ENCODE measurements at places on chromosomes 16 and 17.

- DNase-seq, result no peak
These were observed 3.9 kb upstream of the ZNF598 start for GRCh38 chr16:2013527-2013926.

DNA sequence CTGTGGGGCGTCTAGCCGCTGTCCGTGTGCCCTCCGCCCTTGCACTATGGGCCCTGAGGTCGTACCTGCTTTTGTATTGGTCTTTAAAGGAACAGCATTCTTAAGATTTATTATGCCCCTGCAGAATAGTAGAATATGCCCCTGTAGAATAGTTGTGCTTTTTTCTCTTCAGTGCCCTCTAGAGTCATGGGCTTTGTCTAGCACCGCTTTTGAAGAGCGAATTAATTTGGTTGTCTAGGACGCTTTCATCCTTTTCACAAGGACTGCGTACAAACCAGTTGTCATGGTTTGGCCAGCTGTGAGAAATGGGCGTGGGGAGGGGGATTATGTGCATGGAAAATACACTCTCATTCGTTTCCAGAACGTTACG is 621 bp downstream of the CEP95 start:
- DNase-seq, result peak; percentile 82

- no peak for DNase-seq
These were observed 270.7 kb upstream of the SOX9 start for GRCh38 chr17:71849783-71850768.

DNA sequence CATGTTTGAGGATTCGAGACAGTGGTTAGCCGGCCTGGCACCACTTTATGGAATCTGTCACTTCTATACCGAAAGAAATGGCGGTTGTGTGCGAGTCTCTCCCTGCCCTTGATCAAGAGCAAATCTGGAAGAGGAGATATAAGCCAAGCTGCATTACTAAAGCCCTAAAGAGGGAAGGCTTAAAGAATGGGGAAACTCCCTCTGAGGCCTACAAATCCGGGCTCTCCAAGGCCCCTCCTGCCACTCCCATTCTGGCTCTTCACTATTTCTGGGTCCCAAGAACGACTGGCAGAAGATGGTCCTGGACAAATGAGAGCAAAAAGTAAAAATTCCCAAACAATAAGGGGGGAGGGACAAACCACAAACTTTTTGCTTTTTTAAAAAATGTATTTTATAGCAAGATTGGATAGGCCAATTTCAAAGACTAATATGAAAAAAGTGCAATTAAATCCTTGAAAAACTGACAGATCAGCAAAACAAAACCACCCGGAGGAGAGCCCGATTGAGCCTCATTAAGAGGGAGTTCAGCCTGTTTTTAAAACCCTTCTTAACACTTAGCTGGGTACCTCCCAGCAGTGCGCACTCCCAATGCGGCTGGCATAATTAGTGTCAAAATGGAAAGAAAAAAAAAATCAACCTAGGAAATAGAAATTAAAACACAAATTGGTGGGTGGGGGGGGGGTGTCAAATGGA is 193.5 kb downstream of the ZFHX3 start:
- DNase-seq, result no peak

- no peak for DNase-seq
These were observed 4.5 kb upstream of the RAI1 start for GRCh38 chr17:17676752-17677151.

DNA sequence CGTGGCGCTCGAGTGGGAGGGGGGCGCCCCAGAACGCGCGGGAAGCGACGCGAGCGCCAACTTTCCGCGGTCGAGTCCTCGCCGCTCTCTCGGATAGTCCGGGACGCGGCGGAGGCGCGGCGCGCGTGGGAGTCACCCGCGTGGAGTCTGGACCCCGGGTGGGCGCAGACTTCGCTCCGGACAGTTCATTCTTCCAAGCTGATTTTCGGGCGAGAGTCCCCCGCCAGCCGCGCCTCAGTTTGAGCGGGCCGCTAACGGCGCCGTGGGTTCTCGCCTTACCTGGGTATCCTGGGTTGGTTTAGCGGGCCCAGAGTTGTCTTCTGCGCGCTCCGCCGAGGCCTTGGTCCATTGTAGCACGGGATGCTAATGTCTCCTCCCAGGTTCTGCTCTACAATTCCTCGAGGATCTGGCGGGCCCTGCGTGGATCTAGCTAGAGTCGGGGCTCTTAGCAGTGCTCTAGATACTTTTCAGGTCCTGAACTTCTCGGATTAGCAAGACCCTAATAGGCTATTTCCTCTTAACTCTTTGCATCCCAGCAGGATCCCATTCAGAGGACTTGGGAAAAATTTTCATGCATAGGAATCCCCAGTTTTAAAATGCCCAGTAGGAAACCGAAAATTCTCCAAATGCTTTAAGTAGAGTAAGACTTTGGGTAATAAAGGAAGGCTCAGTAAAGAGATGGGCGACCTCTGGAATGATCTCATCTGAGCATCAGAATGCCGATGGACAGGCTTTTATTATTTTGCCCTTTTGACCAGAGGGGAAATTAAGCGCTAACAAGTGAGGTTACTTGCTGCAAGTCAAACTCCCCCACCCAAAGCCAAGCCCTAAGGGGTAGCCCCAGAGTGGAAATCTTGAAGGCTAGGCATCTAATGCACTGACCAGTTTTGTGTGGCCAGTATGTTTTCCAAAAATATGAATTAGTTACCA is 537 bp upstream of the GJC1 start:
- DNase-seq, result no peak

DNA sequence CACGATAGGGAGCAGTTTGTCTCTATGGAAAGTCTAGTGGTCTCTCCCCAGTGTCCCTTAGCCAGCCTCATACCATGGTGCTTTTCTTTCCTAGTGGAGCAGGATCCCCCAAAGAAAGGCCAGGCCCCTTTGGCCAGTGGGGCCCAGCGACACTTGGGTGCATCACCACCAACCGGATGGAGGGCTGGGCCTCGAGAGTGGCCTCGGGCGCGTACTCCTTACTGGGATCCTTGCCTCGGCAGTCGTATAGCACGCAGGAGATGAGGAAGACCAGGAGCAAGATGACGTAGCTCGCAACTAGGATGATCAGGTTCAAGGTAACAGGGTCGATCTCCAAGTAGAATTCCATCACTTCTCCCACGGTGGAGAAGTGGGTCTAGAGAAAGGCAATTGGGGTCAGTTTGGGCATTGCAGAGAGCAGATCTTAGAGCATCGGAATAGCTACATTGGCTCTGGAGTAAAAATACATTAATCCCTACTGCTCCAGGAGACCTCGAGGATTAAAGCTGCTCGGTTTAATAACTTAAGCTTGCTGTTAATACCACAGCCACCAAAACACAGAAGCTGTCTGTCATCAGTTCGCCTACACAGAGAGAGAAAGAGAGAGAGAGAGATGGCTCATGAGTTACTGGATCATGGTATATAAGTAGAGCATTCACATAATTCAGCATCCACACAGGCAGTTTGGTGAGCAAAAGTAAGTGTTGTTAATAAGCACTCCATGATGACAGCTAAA is at the start of gene SMIM36:
Gene SMIM36 (minus strand): TSS at position 467 of the 736 bp plus-strand sequence.
- no peak for DNase-seq

- no peak for DNase-seq
These were observed 103.0 kb upstream of the DHX40 start for GRCh38 chr17:59462385-59462784.

- DNase-seq, result peak; percentile 88
These were observed 544 bp downstream of the CYB561 start for GRCh38 chr17:63445571-63445953.

DNA sequence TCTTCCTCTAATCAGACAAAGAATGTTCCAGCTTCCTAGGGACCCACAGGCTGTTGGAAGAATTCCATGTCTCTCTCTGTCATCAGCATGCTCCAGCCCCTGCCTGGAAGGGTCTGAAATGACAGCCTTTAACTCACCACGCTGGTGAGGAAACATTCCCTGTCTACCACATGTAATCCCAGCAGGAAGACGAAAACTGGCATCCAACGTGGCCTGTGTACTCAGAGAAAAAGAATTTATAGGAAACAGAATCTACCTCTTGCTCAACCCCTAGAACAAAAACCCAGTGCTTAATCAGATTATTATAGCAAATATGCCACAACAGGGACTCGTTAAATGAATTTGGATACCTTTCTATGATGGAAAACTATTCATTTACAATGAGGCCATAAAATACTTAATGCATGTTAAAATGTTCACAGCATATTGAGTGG is 147.3 kb upstream of the FOXF1 start:
- no peak for DNase-seq

DNA sequence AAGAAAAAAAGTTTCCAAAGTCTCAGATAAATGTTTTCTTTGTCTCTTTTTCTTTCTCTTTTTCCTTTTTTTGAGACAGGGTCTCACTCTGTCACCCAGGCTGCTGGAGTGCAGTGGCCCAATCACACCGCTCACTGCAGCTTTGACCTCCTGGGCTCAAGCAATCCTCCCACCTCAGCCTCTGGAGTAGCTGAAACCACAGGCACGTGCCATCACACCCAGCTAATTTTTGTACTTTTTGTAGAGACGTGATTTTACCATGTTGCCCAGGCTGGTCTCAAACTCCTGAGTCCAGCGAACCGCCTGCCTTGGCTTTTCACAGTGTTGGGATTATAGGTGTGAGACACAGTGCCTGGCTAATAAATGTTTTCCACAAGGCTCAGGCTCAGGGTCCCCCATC is 53.3 kb upstream of the KSR1 start:
- DNase-seq, result no peak

GRCh38 chr17:2253768-2254406 is 49.7 kb downstream of the SMG6 start:
- DNase-seq, result no peak

GRCh38 chr17:32870027-32870670 is 6.8 kb downstream of the MYO1D start:
- no peak for DNase-seq

- peak; percentile 20 for DNase-seq
These were observed 43.8 kb downstream of the PSME3IP1 start for GRCh38 chr16:57141822-57142631.

DNA sequence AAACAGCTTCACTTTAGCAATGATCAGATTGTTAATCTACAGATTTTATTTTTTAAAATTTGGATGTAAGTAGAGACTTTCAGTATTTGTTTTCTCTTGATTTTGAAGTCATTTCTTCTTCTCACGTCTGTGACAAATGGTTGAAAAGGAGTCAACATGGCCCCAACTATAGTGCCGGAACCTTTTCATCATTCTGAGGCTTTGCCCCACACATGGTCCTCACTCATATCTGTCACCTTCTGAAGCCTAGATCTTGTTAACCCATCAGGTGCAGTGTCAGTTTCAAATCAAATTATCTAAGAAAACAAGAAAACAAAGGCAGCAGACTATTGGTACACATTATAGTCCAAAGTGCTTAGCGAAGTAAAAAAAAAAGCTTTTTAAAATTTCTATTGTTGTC is 124.1 kb downstream of the TRIM37 start:
- no peak for DNase-seq

DNA sequence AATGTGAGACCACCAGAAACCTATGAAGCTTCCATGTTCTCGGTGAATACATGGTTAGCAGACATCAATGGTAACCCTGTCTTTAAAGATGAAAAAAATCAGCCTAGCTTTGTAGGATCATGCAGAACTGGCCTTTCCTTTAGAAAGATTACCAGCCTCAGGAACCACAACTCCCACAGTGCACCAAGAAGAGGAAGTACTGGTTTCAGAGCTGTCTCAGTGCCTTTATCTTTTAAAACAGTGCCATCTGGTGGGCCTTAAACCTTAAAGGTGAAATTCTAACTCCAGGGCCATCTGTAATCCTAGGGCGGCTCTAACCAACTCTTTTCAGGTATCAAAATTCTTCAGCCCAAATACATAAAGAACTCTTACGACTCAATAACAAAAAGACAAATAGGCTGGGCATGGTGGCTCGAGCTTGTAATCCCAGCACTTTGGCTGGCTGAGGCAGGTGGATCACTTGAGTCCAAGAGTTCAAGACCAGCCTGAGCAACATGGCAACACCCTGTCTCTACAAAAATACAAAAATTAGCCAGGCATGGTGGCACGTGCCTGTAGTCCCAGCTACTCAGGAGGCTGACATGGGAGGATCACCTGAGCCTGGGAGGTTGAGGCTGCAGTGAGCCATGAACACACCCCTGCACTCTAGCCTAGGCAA is 5.4 kb downstream of the ATPAF2 start:
- peak; percentile 86 for DNase-seq

GRCh38 chr17:38600906-38601305 is 4.8 kb downstream of the SRCIN1 start:
- DNase-seq, result no peak

DNA sequence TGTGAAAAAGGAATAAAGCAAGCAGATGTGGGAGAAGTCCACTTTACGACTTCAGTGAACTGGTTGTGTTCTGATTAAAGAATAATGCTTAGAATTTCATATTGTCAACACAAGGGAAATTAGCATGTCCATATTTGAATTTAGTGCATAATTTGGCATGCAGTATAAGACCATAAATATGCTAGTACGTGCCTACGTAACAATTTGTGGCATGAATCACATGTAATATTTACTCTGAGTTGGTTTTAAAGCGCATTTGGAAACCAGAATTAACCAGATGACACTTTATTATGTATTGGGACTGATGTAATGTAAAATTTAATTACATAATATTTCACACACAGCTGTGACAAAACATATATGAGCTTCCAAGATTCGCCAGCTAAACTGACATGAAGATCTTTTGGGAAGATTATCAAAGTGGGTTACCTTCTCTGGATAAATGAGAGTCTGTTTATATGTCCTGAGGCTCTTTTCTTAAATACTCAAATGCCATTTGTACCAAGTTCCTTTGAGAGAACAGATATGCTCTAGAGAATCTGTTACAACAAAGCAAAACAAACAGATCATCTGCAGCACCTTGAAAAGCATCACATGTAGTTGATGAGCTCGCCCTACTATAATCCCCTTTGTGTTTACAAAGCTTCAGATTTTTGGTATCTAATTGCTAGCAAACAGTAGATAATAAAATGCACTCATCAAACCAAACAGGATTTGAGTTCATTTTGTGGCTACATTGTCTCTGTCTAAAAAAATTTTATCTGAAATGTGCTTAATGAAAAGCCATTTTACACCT is 1468.6 kb downstream of the CDH11 start:
- no peak for DNase-seq

DNA sequence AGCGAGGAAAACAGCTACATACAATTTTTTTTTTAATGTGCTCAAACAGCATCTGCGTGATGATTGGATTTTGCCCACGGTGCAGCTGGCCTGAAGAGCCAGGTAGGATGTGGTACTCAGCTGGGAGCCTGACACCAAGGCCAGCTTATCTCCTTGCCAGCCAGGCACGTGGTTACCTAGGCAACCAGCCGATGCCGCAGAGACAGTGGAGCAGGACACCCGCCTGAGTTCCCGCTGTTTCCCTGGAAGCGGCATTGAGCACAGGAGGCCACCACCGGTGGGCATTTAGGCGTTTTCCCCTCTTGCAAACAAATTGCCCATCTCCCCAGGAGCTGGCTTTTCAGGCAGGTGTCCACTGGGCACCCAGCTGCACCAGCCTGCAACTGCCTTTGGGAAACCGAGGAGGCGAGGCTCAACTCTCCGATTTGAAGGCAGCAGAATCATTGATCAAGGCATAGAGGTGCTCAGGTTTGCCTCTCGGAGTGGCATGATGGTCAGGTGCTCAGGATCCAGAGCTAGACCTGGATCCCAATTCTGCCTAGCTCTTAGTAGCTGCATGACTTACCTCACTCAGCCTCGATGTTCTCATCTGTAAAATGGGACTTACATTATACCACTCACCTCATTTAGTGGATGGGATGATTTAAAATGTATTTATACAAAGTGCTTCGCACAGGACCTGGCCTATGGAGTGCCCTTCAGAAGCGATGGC is 137.5 kb upstream of the PLCG2 start:
- no peak for DNase-seq

- no peak for DNase-seq
These were observed 455.9 kb upstream of the PSMD7 start for GRCh38 chr16:73840728-73841127.
